ENCODE measurements at places on chromosomes 1 and 21.

- DNase-seq, result no peak
Measured at GRCh38 chr1:7478809-7479499, 292.1 kb upstream of the VAMP3 start.

- no peak for DNase-seq
Measured at GRCh38 chr1:185477638-185478580, 160.9 kb upstream of the IVNS1ABP start.

DNA sequence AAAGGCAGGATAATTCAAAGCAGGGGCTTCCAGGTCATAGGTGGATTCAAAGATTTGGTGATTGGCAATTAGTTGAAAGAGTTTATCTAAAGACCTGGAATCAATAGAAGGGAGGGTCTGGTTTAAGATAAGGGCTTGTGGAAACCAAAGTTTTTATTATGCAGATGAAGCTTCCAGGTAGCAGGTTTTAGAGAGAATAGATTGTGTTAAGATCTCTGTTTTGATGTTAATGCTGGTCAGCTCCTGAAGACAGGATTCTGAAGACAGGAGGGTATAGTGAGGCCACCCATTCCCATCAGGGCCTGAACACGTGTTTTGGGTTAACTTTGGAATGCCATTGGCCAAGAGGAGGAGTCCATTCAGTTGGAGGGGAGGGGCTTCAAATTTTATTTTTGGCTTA is 6.1 kb upstream of the PTBP2 start:
- no peak for DNase-seq

DNA sequence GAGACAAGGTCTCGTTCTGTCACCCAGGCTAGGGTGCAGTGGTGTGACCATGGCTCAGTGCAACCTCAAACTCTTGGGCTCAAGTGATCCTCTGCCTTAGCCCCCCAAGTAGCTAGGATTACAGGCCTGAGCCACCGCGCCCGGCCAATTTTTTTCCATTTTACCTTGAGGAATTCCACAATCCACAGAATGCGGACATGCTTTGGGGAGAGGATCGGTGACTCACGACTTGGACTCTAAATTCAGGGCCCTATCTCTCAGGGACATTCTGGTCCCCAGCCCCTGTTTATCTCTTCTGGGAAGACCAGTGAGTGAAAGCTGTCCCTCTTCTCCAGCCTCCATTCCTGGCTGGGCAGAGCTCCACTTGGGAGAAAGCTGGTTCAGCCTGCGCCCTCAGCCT is 5.2 kb downstream of the PADI1 start:
- DNase-seq, result no peak

GRCh38 chr1:182122913-182123260 is 61.4 kb upstream of the ZNF648 start:
- DNase-seq, result no peak

DNA sequence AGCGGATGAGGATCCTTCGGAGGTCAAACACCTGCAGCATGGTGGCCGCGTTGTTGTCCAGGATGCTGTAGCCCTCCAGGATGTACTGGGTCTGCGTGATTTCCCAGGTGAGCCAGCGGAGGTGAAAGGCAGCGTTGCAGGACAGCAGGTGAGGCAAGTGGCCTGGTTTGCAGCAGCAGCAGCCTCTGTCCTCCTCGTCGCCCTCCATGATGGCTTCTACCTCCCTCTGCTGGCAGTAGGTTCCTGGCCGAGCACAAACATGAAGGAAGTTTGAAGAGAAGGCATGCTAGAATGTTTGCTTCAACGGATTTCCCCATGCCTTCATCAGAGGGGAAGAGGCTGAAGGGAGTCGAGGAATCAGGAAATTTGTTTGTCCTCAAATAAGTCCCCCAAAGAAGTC is 74.7 kb downstream of the NTPCR start:
- no peak for DNase-seq

DNA sequence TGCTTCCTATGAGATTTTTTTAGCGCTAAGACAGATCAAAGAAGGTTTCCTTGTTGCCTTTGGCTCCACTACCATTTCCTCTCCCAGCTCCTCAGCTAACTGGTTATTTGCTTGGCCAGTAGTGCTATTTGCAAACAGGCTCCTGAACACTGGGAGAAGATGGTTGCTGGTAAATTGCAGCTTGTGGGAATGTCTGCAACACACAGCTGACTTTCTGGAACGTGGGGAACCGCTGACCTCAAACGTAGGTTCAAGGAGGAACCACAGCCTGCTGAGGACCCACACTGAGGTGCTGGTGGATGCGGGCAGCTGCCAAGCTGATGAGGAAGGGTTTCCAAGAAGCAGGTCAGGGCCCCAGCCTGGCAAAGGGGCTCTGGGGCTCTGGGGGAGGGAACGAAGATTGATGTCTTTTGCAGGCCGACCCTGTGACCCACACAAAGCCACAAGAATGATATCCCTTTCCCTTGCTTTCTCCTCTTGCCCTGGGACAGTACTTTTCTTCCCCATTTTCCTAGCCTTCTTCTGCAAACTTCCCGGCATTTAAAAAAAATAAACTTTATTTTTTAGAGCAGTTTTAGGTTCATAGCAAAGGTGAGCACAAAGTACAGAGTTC is 24.8 kb downstream of the GNG4 start:
- DNase-seq, result no peak

DNA sequence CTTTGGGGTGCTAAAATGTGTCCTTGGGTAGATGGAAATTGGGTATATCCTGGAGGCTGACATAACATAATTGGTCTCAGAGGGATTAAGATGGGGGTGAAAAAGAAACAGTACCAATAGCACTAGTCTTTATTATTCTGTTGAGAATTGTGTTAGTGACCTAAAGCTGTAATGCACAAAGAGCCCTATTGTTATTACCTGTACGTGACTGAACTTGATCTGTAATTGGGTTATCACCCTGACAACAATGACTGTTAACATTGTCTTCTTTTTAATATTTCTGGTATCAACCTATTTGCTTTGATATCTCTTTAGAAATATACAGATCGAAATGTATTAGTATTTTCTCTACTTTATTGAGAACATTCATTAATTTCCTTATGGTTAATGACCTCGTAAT is 147.6 kb downstream of the NEK7 start:
- DNase-seq, result no peak

- no peak for DNase-seq
Measured at GRCh38 chr1:89361681-89362080, 2.2 kb upstream of the GBP6 start.

GRCh38 chr1:229185963-229186362 is 84.9 kb upstream of the RAB4A start:
- no peak for DNase-seq

- no peak for DNase-seq
Measured at GRCh38 chr1:21254335-21254951, 35.8 kb downstream of the ECE1 start.

DNA sequence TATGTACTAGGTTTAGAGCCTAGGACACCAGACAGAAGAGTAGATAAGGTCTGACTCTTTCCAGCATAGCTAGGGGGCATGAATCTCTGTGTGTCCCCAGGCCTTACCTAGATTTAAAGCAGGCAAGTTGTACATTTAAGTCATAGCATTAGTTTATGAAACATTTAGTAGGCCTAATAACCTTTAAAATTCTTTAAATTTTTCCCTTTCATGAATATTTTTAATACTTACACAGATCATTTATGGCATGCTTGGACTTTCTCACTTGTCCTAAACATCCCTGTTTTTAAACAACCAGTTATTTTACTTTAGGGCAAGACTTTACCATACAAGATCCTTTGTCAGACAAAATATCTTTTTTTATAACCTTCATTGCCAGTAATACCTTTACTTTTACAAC is 258.4 kb upstream of the ZRANB2 start:
- DNase-seq, result no peak

GRCh38 chr1:108636876-108637275 is 24.0 kb downstream of the HENMT1 start:
- no peak for DNase-seq

- no peak for DNase-seq
Measured at GRCh38 chr1:201681375-201681774, 142.4 kb downstream of the NAV1 start.

DNA sequence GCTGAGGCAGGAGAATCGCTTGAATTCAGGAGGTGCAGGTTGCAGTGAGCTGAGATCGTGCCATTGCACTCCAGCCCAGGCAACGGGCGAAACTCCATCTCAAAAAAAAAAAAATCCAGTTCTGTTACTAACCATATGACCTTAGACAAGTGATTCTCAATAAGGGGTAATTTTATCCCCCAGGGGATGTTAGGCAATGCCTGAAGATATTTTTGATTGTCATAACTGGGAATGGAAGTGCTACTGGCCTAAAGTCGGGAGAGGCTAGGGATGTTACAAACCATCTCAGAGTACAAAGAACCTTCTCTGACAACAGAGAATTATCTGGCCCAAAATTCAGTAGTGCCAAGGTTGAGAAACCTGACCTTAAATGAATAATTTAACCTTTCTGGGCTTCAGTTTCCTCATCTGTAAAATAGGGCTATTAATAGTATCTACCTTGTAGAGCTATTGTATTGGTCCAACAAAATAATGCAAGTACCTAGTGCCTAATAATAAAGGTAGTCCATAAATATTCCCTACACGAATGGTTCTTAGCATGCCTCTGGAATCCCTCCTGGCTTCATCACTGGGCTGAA is 5.8 kb upstream of the LMNA start:
- no peak for DNase-seq

- no peak for DNase-seq
Measured at GRCh38 chr1:1605724-1606123, 5.8 kb upstream of the FNDC10 start.

GRCh38 chr1:56447823-56448222 is 131.5 kb downstream of the PLPP3 start:
- DNase-seq, result no peak

- DNase-seq, result no peak
Measured at GRCh38 chr1:23568608-23569383, 9.5 kb upstream of the ID3 start.

DNA sequence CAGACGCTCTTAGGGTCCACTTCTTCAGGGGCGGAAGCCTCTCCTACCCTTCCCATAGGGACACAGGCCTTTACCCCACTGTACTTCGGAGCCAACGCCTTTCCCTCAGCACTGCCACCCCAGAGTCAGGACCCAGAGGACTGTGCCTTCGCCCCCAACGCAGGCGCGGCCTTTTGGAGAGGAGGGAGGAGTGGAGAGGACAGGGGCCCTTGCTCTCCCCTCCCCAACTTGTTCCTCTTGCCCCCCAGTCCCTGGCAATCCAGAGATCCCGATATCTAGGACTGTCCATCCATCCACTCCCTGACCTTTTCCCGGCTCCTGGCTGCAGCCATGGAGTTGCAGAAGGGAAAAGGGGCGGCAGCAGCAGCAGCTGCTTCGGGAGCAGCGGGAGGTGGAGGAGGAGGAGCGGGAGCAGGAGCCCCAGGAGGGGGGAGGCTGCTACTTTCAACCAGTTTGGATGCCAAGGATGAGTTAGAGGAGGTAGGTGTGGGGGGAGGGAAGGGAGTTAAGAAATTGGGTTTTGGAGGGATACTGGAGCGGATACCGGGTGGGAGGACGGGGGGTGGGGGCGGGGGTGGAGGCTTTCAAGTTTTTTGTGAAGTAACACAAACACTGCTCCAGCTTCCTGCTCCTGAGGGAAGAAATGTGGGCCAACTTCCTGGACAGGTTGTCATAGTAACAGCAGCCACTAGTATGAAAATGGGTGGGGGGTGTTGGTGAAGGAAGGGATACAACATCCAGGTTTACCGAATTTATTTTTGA is 636 bp downstream of the INTS3 start:
- no peak for DNase-seq

GRCh38 chr1:6325482-6325881 is 64.6 kb upstream of the GPR153 start:
- DNase-seq, result no peak

DNA sequence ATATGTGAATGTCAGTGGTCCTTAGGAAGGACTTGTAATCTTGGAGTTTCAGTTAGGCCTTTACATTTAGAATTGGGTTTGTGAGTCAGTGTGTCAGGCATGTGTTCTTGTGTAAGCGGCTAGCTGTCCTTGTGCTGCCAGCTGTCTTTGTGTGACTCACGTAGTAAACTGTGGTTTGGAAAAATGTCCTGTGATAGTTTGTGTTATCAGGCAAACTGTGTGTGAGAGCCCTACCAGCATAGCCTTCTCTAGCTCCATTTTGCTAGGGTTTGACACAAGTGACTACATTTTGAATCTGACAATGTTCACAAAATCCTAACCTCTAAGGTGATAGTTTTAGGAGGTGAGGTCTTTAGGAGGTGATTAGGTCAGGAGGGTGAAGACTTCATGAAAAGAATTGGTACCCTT is 6.9 kb upstream of the SLC35D1 start:
- no peak for DNase-seq

- no peak for DNase-seq
Measured at GRCh38 chr1:220786057-220786336, 716 bp upstream of the MTARC1 start.

GRCh38 chr1:91054780-91055481 is 33.1 kb upstream of the ZNF644 start:
- no peak for DNase-seq

DNA sequence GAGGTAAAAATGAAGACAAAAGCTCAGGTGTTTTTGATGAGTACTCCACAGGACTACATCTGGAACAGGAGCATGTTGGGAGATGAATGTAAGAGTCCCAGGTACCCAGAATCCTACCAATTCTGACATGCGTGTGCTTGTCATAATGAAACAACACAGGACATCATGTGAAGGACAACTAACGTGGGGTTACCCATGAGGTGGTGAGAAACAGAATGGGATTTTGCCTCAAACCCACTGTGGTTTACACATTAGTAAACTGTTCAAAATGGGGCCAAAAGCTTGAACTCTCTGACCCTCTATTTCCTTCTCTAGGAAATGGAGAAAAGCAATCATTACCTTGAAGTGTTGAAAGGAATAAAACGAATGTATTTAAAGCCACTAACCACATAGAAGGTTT is 266.2 kb downstream of the RGS7 start:
- no peak for DNase-seq

GRCh38 chr1:64921771-64922170 is 44.6 kb downstream of the JAK1 start:
- no peak for DNase-seq

DNA sequence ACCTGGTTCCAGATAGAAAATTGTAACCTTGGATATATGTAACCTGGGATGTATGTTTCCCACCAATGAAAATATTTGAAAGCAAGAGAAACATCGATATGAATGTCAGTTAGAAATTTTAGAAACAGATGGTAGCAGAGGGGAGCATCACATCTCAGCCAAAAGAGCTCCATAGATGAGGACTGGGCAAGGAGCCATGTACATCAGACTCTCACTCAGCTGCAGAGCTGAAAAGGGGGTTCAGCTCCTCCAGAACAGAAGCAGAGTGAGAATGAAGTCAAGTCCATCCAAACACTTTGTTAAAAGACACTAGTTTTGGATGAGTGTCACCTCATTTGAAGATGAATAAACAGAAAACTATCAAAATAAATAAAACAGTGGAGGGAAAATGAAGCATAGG is 202.4 kb downstream of the HMCN1 start:
- no peak for DNase-seq

DNA sequence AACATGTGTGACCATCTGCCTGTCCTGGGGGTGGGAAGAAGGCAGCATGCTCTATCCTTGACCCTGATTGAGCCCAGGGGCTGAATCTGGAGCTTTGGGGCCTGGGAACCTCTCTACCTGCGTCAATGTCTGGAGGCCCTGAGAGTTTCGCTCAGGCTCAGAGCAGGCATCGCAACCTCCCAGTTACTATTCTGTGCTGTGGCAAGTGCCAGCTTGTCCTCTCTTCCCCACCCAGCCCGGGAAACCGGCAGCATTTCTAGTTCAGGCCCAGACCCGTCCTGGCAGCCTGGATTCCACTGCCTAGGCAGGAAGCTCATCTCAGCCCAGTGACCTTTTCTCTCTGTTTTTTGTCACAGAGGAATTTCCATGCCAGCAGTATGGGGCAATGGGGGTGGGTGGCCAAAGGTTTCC is 10.0 kb upstream of the IRF6 start:
- DNase-seq, result no peak

- DNase-seq, result no peak
Measured at GRCh38 chr1:44929531-44929930, 56.9 kb downstream of the EIF2B3 start.

- DNase-seq, result no peak
Measured at GRCh38 chr1:91564888-91565701, 64.4 kb downstream of the CDC7 start.
